ENCODE measurements at places on chromosomes 1 and 21.

- peak; percentile 71 for DNase-seq
Measured at GRCh38 chr1:110155878-110156522, 5.7 kb downstream of the SLC6A17 start.

DNA sequence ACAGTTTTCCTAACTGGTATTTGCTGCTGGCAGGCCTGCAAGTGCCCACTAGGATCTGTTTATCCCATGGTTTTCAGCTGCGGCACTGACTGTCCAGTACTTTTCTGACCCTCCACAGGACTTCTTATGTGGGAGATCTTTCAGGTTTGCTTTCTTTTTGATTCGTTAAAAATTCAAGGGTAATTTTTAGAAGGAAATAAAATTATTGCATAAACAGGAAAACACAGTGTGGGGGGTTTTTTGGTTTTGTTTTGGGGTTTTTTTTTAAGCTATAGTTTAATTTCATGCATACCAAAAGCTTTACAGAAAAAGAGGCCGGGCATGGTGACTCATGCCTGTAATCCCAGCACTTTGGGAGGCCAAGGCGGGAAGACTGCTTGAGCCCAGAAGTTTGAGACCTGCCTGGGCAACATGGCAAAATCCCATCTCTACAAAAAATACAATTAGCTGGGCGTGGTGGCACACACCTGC lies 3.6 kb downstream of the NIBAN1 start:
- no peak for DNase-seq

GRCh38 chr21:17823846-17824245 lies 4.7 kb upstream of the C21orf91 start:
- DNase-seq = no peak

DNA sequence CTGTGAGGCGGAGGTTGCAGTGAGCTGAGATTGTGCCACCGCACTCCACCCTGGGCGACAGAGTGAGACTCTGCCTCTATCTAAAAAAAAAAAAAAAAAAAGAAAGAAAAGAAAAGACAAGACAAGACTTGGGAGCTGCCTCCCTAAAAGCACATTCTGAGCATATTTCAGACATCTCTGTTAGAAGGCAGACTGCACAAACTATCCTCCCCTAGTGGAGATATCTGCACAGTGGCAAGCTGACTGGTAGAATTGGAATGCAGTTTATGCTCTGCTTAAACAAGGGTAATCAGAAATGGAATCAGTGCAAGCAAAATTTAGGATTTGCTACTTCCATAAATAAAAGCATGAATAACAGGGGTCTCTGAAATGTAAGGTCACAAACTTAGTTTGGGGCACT lies 31.8 kb downstream of the GNG4 start:
- no peak for DNase-seq

DNA sequence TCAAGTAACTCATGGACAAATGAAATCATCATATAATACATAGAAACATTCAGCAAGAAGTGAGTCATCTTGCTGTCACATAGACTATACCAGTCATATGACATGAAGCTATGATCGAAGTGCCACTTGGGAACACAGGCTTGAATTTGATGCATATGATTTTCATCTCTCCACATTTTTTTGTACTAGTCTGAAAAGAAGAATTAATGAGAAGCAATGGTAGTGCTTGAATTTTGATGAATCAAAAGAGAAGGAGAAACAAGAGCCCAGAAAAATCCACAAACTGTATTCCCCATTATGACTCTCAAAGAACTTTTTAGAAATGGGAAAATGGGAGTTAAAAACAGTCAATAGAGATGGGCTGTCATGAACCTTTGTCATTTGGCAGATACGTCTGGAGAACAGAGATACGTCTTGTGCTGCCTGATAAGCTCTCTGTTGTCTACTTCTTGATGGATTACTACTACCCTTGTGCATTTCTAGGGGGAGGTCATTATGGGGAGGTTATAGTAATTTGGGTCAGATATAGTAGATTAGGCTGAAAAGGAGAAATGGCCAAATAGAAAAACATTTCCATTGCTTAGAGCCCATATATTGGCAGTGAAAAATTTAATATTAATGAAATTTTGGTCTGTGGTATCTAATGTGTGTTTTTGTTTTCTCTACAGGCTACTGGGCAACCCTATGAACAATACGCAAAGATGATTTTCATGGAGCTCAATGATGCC lies 8.0 kb upstream of the LEPR start:
- no peak for DNase-seq
